ENCODE measurements at places on chromosomes 1 and 21. TPM values are rescaled to one million over a fixed set of nuclear protein-coding genes. Genes with fewer than 3 reads are reported as not detected.

CAMSAP2 gene
- polyA plus RNA-seq: 17.6 TPM

SYPL2 gene
- 0.05 TPM for polyA plus RNA-seq

CZIB gene
- 33.1 TPM for polyA plus RNA-seq

GRCh38 chr21:16137106-16137505, 407.3 kb downstream of the USP25 start:
- DNase-seq: no peak

- DNase-seq: no peak
Observed at GRCh38 chr1:25042331-25043227, 112.5 kb upstream of the RUNX3 start.

DNA sequence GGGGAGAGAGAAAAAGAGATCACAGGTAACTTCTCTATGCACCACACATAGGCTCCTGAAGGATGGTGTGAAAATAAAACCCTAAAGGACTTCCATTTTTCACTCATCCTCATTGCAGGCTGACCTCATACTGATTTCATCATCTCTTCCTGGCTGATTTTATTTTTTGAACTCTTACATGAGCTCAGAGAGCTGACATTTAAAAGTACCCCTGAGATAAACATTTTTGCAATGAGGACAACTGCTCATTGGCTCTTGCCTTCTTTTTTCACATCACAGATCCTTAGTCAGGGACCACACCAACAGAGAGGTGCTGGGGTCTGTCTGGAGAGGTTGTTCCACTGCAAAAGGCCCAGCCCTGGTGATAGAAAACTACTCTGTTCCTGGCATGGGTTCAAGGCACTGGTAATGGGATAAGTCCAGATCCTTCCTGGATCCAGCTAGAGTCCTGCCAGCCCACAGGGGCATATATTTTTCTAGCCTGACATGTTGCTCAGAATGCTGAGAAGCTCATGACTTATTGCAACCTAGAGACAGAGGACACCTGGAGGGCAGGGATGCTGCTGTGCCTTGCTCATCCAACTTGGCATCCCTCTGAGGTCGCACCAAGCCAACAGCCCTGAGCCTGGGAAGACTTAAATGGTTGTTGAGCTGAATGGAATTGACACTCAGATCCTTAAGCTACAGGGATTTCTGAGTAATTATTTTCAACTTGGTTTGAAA, 360.0 kb downstream of the HHAT start:
- no peak for DNase-seq

DNA sequence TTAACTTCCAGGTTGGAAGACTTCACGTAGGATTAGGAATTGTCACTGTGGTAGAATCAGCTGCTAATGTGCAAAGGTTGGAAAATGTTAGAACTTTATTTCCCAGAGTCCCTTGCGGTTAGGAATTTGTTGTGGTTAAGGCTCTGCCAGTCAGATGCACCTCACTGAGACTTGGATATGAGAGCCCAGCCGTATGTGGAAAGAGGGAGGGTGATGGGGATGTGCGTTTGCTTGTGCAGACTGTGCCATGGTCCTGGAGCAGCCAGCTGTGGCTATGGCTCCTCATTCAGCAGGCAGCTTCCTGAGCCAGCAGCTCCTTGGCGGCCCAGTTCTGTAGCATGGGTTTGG, 12.5 kb downstream of the S100A10 start:
- DNase-seq: no peak

GRCh38 chr1:165628147-165628822, 2.7 kb upstream of the MGST3 start:
- no peak for DNase-seq

Data from A549 (cell line).